ENCODE measurements at places on chromosomes 3 and 15.

DNA sequence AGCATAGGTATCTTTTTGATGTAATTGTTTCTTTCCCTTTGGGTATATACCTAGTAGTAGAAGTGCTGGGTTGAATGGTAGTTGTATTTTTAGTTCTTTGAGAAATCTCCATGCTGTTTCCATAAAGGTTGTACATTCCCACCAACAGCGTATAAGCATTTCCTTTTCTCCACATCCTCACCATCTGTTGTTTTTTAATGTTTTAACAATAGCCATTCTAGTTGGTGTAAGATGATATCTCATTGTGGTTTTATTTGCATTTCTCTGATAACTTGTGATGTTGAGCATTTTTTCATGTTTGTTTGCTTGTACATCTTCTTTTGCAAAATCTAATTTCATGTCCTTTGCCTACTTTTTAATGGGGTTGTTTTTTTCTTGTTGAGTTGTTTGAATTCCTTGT is 80.0 kb upstream of the TMC3 start:
- DNase-seq, result no peak

GRCh38 chr3:140403079-140403478 is 274.8 kb upstream of the TRIM42 start:
- DNase-seq, result no peak

GRCh38 chr3:180352261-180352660 is 249.7 kb upstream of the TTC14 start:
- no peak for DNase-seq

- DNase-seq, result no peak
Observed at GRCh38 chr15:52220251-52220650, 29.1 kb upstream of the GNB5 start.

GRCh38 chr15:27238209-27238608 is 267.2 kb downstream of the GABRG3 start:
- DNase-seq, result no peak

- DNase-seq, result no peak
Observed at GRCh38 chr3:126022741-126023359, 53.9 kb downstream of the ROPN1B start.

DNA sequence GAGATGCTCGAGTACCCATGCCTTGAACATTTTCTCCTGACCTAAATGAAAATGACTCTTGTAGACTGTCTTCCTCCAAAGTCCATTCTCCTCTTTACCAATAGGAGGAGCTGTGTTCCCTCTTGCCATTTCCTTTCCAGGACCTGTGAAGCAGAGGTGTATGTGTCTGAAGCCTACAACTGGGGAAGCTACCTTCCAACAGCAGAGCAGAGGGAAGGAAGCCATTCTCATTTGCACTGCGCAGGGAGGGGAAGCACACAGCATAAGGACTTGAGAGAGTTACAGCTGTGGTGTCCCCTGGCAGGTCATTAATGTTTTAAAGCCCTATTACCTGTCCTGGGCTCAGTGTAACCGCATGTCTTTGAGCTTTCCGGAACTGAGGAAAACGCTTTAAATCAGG is 38.7 kb downstream of the HSPBAP1 start:
- DNase-seq, result no peak

- DNase-seq, result no peak
Observed at GRCh38 chr15:68408971-68409370, 23.0 kb downstream of the ITGA11 start.

- DNase-seq, result no peak
Observed at GRCh38 chr3:186268616-186269448, 93.2 kb downstream of the DGKG start.

DNA sequence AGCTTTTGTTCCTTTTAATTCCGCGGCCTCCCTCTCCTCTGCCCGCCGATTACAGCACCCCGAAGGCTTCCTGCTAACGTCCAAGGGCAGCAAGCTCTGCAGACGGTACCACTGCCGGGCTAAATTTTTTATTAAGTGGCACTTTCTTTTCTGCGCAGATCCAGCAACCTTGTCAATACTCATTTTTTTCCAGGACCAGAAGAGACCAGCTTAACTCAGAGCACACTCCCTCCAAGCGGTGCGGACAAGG is 542 bp upstream of the MEIS2 start:
- DNase-seq, result no peak

GRCh38 chr15:70023064-70023768 is 74.5 kb downstream of the TLE3 start:
- DNase-seq, result no peak

- DNase-seq, result no peak
Observed at GRCh38 chr15:70018646-70019600, 78.8 kb downstream of the TLE3 start.

GRCh38 chr3:98151241-98151640 is 4.0 kb downstream of the OR5H14 start:
- DNase-seq, result no peak

- no peak for DNase-seq
Observed at GRCh38 chr15:34851751-34852150, 56.4 kb upstream of the ACTC1 start.

DNA sequence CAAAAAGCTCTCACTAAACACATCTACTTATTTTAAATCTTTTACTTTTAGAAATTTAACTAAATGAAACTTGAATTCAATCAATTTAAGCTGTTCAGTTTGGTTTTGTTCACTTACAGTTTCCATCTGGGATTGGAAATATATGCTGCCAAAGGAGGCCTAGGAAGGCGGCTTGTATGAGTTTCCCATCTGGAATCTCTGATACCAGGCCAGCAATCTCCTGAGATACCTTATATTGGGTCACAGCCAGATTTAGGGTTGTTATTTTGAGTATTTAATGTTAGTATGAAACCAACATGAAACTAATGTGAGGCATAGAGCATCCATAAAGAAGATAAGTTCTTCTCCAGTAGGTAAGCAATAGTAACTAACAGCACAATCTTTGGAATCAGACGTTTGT is 94.6 kb downstream of the GMNC start:
- DNase-seq, result no peak

DNA sequence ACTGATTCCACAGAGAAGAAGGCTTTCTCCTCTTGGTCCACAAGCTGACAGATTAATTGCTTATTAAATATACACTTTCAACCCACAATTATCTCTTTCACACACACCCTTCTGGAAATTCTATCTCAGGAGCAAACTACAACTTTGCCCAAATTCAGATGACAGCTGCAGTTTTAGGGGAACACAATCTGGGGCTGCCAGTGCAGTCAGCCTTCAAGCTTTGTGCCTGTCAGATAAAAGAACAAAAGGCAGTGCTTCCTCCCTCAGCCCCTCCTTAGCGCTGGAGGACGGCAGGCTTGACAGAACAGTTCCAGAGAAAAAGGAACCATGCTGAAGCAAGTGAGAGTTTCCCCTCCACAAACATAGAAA is 99.6 kb downstream of the TMCC1 start:
- no peak for DNase-seq

DNA sequence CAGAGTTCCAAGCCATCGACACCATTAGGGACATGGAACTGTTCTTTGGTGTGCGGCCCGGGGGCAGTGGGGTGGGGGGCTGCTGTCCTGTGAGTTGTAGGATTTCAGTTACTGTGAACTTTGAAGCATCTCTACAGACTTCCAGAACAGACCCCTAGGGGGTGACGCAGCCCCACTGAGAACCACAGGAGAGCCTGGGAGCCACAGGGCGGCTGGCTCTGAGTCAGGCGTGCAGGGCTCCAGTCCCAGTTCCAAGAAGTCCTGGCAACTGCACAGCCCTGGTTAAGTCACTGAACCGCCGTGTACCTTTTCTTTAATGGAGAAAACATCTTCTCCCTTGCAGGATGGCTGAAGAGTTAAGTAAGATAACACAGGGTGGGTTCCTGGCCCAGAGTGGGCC is 23.5 kb upstream of the LRTM1 start:
- DNase-seq, result no peak

DNA sequence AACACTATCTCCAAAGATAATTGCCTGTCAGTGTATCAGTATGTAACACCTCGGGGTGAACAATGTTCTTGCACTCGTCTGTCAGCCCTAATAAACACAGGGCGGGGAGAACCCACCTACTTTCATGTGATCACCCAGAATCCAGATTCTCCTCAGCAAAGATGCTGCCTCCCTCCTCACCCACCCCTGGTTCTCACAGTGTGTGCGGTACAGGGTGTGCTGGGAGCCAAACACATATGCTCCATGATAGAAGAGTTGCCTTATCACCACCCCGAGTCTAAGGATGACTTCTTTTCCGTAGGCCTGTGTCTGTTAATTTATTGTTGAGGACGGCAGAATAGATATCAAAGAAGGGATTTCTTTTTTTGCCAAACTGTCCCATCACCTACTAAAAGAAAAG is 206.1 kb downstream of the TLE3 start:
- no peak for DNase-seq

GRCh38 chr3:99999536-99999935 is 114.8 kb downstream of the FILIP1L start:
- DNase-seq, result no peak

DNA sequence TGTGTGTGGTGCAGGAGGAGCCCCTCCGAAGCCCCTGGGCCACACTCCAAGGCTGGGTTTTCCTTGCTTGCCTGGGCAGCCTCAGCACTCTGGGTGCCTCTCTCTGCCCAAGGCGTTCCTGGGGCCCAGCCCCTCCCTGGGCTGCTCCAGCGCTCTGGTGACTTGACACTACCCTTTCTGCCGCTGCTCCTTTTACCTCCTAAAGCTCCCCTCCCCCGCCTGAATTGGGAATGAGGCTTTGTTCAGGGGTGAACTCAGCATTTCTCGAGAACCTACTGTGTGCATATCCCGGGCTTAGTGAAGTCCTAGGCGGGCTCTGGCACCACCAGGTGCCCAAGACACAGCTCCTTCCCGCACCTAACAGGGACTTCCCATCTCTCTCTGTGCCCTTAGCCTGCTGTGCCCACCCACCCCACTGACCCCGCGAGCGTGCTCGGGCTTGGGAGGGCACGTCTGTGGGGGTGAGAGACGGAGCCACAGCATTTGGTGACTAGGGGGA is 1.2 kb upstream of the BAHD1 start:
- DNase-seq, result no peak

DNA sequence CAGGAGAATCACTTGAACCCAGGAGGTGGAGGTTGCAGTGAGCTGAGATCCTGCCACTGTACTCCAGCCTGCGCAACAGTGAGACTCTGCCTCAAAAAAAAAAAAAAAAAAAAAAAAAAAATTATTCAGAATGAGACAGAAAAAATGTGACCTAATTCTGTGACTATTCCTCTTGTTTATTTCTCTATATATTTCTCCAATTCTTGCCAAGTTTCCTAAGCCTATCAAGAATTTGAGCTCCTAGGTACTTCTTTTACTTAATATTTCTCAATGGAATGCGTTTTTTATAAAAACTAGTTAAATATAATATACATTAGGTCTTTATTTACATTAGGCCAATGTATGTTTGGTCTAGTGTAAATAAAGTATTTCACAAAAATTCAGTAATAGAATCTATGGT is 86.8 kb downstream of the NAALADL2 start:
- no peak for DNase-seq

- DNase-seq, result no peak
Observed at GRCh38 chr3:57717205-57717868, 24.5 kb upstream of the DENND6A start.

DNA sequence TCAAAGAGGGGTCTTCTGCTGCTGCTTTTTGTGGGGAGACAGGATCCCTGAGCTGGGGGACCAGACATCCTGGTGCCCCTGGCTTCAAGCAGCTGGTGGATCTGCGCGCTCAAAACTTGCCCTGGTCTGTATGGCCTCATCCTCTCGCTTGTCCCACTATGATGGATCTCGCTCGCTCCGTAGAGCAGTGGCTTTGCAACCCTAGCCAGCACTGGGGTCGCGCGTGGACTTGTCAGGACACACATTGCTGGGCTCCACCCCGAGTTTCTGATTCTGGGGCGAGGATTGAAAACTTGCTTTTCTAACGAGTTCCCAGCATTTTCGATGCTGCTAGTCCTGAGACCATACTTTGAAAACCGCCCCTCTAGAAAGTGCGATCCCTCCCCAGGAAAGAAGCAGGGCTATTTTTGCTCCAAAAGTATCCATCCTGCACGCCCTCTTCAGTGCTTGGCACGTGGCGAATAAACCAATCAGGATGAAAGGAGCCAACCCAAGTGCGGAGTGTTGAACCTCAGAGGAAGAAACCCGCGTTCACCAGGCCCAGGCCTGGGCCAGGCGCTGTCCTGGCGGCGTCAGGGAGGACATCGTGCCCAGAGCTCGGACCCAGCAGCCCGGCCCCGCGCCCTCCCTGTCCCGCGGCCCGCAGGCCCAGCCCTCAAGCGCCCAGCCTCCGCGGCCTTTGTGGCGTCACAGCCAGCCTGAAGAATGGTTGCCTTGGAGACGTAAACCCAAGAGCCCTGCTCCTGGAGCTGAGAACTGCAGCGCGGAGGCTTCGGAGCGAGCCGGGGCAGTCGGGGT is at the start of gene CFAP100:
Gene CFAP100 (plus strand): TSS at position 731 of the 798 bp plus-strand sequence. CDS start 1,092 bp downstream, outside the sequence.
- no peak for DNase-seq

GRCh38 chr3:151795276-151795675 is 18.6 kb upstream of the AADAC start:
- DNase-seq, result no peak

DNA sequence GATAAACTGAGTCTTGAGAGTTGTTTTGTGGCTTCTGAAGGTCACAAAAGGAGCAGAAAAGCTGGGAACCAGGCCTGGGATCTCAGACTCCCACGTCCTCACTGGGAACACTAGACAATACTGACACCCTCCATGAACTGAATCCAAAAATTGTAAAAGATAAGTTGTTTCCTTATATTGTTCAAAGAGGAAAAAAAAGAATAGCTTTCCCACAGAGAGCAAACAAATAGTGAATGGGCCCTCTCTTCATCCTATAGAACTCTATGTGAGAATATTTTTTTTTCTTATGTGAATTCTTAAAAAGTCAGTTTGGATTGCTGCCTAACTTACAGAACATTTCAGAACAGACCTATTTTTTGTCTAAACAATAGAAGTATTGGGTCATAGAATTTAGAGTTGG is 203.5 kb downstream of the MECOM start:
- DNase-seq, result no peak

GRCh38 chr3:27971600-27971999 is 249.5 kb upstream of the EOMES start:
- DNase-seq, result no peak

GRCh38 chr3:135918600-135918999 is 46.9 kb upstream of the PPP2R3A start:
- DNase-seq, result no peak

Data from stimulated activated CD4-positive, alpha-beta T cell treated with anti-CD3 and anti-CD28 coated beads, TNF-alpha, amount 100 ng/mL, for 1 hour (primary cell).